ENCODE measurements at places on chromosomes 6 and 20.

DNA sequence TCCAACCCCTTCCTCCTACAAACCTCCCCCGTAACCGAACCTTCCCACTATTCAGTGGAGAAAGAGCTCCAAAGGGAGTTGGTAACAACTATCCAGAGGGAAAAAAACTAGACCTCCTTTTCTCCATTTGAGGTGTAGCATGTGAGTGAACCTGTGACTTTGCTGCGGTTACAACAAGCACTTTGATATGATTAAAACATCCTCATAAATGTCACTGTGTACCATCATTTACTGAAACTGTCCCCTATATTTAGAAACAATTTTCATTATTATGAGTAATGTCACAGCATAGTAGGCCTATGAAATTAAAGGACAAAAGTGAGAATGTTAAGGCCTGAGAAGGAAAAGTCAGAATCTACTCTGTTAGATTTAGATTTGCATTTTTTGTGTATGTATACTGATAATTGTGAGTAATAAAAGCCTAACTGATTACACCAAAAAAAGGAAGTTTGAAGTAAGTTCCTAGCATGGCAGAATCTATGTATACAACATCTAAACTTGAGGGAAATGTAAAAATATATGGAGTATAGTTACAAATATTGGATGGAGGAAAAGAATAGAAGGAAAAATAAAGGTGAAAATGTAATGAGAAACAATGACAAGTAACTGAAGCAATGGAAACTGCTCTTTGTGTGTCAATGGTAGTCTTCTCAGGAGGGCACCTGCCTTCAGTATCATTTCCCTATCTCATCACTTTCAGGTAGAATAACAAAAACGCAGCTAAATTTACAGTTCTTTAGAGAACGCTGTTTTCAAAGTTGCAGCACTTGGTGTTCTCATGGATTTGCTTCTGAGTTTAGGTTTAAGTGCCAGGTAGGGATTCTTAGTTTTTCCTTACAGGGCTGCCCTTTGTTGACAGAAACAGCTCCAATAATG, 145.9 kb downstream of the IMPG1 start:
- DNase-seq = no peak

DNA sequence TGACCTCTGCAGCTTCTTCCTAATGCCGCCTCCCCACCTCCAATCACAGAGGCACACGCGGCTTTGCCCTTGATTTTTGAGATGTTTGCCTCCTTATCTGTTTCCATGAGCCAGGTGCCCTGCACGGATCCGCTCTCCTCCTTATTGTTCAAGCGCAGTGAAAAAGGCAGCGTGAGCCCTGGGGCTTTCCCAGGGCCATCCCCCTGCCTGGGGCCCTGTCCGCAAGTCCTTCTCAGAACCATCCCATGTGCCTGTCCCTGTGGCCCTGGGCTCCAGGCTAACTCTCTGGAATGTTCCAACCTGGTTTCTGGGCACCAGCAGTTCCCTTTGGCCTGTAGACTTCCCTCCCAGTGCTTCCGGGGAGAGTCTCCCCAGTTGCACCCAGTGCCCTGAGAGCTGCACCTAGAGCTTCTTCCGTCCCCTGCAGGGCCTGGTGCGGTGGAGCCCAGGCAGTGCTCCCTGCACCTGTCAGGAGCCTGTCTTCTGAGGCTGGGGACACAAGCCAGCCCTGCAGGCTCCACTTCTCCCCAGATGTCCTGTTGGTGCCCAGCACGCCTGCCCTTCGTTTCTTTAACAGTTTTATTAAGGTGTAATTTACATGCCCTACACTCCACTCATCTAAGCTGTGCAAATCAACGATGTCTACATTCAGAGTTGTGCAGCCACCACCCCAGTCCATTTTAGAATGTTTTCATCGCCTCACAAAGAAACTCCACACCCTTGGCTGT, 330.3 kb downstream of the CDH4 start:
- no peak for DNase-seq

DNA sequence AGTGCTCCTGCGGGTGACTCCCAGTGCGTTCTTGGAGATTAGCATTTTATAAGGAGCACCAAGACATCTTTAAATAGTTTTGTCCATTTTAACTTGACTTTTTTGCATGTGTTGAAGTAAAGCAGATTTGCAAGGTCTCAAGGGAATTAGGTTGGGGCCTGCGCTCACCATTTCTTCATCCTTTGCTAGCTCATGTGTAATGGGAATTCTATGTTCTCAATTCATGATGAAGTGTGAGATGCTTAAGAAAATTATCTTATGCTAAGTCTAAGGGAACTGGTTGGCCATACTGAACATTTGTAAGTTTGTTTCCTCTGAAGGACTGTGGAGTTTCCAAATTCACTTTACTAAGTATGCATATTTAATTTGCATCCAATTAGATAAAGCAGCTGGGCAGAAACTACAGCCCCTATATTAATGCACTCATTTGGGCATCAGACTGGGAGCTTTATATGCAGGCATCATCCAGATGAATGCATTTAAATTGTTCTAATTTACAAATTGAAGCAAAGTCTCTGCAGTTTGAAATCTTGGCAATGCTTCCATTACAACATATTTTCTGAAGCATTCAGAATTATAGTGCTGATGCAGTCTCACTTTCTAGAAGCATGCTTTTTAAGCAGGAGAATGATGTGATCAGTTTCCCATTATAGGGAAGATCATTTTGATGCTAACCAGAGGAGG, 108.3 kb upstream of the AKAP12 start:
- DNase-seq = peak; percentile 68

GRCh38 chr6:40268614-40269013, 318.6 kb downstream of the LRFN2 start:
- no peak for DNase-seq

GRCh38 chr6:73513496-73513854, 7.4 kb downstream of the EEF1A1 start:
- DNase-seq = peak; percentile 36

- DNase-seq = no peak
These were observed 284.3 kb upstream of the KHDRBS2 start for GRCh38 chr6:62570372-62570771.

DNA sequence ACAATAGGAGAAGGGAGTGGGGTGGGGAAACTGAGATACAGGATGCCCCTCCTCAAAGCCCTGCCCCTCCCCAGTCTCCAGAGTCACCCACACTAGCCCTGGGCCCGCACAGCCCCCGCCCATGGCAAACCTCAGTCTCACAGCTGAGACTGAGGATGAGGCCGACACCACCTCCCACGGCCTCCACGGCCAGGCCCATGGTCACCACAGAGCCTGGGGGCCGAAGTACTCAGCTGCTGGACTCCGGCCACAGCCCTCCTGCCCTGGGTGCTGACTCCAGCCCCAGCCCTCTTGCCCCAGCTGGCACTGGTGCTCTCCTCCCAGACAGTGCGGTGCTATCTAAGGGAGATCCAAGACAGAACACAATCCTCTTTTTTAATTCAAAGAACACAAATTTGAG, 176.1 kb downstream of the TTLL2 start:
- no peak for DNase-seq

DNA sequence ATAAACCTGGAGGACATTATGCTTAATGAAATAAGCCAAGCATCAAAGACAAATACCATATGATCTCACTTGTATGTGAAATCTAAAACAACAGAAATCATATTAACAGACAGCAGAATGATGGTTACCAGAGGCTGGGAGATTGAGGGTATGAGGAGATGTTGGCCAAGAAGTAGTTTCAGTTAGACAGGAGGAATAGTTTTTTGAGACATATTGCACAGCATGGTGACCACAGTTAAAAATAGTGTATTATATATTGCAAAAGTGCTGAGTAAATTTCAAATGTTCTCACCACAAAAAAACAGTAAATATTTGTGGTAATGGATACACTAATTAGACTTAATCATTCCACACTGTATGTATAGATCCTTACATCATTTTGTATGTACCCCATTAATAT, 1.8 kb downstream of the GABRR1 start:
- no peak for DNase-seq

DNA sequence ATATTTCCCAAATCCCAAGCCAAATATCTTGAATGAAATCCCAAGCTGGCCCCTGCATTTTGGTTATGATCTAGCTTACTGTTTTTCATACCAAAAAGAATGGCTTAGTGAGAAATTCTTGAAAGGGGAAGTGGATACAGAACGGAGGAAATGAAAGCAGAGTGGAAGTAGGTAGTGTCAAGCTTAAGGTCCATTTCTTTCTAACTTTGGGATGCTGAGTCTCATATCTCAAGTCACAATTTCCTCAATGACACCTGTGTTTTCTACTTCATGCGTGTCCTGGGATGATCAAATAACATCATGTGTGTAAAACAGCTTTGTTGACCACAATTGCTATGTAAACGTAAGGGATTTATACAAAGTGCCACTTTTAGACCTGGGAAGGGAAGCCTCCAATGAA, 238.8 kb upstream of the SLC35B3 start:
- no peak for DNase-seq

- no peak for DNase-seq
These were observed 5.0 kb downstream of the FAM209B start for GRCh38 chr20:56537997-56538396.

GRCh38 chr6:89525786-89526562, 93.0 kb downstream of the ANKRD6 start:
- DNase-seq = no peak

DNA sequence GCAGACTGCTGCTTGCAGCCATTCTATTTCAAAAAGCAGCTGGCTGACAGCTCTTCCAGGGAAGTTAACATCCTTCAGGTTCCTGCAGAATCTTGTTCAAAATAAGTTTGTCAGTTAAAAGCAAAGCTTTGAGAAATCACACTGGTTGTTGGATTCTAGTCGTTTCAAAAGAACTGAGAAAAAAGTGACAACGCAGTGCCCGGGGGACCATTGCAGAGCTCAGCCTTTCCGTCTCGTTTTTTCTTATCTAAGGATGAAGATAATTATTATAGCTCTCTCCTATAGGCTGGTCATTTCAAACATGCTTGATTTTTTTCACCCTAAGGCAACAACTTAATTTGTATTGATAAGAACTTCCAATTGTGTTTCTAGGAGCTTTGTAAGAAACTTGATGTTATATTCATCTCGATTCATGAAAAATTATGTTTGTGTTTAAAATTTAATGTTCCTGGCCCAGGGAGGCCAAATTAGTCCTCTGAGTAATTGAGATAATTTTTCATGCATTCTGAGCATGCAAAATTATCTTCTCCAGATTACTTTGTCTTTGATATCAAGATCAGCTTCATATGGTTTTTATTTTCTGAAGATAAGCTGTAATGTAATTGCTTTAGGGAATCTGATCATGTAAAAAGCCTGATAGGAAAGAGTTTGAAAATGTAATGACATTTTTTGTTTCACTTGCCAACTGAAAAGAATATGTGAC, 58.4 kb downstream of the SNAP25 start:
- DNase-seq = no peak

- DNase-seq = no peak
These were observed 155.6 kb downstream of the DTNBP1 start for GRCh38 chr6:15507221-15507620.

DNA sequence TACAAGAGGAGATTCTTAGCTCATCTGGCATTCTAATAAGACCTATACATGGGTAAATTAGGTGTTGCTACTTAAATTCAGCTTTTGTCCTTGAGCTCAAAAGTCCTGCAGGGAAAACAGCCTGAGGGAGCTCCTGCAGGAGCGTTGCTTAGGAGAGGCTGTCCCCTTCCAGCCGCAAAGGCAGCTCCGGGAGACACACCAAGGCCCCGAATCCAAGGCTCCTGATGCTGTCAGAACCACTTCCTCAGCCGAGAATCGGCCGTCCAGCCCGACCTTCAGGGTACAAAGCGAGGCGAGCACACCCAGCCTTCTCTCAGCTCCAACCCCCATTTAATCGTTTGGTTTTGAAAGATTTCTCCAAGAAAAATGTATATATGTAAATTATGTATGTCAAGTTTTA, 87.0 kb downstream of the DACT2 start:
- no peak for DNase-seq

DNA sequence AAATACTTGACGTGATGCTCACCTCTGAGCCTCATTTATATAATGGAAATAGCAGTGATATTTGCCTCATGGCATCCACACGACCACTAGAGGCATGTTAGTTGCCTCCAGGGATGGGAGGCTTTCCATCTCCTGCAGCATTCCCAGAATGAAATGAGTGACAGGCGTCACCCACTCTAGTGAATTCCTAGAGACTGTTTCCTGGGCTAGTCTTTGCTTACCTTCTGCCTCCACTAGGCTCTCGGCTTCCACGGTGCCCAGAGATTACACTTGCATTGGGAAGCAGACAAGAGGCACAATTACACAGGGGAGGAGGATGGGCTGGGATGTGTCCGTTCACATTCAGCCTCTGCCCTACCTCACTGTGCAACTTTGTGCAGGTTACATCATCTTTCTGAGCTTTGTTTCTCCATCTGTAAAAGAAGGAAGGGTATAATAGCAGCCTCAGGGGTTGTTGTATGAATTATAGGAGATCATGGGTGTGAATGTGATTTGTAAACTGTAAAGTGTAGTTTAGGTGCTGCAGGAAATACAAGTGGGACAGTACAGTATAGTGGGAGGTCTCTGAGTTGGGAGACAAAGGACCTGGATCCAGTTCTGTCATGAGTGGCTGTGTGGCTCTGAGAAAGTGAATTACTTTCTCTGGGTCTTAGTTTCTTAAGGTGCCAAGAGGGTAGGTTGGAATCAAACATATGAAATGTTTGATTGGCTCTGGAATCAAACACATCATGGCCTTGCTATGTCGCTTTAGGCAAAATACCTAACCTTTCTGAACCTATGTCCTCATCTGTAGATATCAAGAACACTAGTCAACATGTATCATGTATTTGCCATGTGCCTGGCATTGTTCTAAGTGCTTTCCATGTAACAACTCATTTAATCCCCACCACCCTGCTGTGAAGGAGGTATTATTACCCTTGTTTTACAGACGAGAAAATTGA, 3.6 kb upstream of the VSTM2L start:
- DNase-seq = no peak

- DNase-seq = peak; percentile 42
These were observed 63.2 kb downstream of the NOL4L start for GRCh38 chr20:32521780-32522525.

DNA sequence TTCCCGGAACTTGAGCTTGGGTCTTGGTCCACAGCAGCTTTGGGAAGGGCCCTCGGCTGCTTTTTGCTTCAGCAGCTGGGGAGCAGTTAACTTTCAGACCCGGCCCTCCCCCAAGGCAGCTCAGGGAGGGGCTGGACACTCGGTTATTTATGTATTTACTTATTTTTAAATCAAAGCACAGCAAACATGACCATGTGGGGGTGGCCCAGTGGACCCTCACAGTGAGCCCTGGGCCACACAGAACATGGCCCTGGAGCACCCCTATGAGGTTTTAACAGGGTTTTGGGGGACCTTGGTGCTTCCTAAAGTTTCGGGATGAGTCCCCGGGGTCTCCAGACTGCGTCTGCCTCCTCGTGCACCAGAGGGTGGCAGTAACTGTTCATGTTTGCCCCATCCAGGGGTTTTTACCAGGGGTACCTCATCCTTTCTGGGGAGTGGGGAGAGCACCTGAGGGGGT, 26.6 kb upstream of the NPBWR2 start:
- no peak for DNase-seq

GRCh38 chr6:32081168-32081990, 27.8 kb downstream of the TNXB start:
- DNase-seq = peak; percentile 88

- DNase-seq = no peak
These were observed 521.6 kb upstream of the ZNF337 start for GRCh38 chr20:26218301-26218700.
